ENCODE measurements at places on chromosomes 2 and 18.

GRCh38 chr18:22378672-22379282, 38.9 kb downstream of the CTAGE1 start:
- no peak for DNase-seq

DNA sequence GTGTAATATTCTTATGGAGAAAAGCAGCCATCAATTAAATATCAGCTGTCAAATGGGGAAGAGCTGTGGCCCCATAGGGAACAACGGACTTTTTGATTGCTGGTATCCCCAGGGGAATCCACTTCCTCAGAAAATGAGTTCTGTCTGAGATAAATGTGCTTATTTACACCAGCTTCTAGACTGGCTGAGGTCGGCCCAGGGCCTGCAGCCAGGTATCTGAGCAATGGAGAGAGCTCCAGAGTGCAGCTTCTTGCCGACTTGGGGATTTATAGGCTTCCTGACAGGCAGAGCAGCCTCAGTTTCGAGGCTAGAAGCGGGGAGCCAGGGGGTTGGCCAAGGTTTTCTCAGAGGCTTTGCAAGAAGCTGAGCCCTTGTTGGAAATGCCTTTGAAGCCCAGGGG, 67.2 kb downstream of the MCFD2 start:
- no peak for DNase-seq

GRCh38 chr2:58046335-58046584, 346 bp upstream of the VRK2 start:
- no peak for DNase-seq

- no peak for DNase-seq
Observed at GRCh38 chr2:173090973-173091660, 15.5 kb downstream of the MAP3K20 start.

- DNase-seq = no peak
Observed at GRCh38 chr2:24906466-24906865, 13.6 kb downstream of the ADCY3 start.

DNA sequence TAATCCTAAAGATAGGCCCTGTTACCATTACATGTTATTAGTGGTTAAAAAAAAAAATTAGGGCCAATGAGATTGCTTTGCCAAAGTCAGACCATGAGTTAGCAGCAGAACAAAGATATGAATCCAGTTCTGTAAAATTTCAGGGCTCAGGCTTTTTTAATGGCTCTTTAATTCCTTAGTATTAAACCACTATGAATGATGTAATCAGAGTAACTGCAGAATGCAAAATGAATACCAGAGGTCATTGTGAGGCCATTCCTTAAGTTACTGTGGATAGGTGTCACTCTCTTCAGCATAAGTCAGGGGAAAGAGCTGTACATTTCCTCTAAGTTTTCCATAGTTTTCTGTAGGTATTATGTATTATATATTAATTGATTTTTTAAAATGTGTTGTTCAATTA, 42.2 kb upstream of the TBR1 start:
- DNase-seq = no peak

- DNase-seq = no peak
Observed at GRCh38 chr18:12007063-12007462, 25.8 kb downstream of the IMPA2 start.

- DNase-seq = no peak
Observed at GRCh38 chr2:154850532-154850931, 152.0 kb downstream of the KCNJ3 start.

GRCh38 chr2:65918760-65919187, 486.4 kb upstream of the SPRED2 start:
- DNase-seq = no peak

GRCh38 chr2:195094330-195094729, 562.7 kb upstream of the SLC39A10 start:
- DNase-seq = no peak

DNA sequence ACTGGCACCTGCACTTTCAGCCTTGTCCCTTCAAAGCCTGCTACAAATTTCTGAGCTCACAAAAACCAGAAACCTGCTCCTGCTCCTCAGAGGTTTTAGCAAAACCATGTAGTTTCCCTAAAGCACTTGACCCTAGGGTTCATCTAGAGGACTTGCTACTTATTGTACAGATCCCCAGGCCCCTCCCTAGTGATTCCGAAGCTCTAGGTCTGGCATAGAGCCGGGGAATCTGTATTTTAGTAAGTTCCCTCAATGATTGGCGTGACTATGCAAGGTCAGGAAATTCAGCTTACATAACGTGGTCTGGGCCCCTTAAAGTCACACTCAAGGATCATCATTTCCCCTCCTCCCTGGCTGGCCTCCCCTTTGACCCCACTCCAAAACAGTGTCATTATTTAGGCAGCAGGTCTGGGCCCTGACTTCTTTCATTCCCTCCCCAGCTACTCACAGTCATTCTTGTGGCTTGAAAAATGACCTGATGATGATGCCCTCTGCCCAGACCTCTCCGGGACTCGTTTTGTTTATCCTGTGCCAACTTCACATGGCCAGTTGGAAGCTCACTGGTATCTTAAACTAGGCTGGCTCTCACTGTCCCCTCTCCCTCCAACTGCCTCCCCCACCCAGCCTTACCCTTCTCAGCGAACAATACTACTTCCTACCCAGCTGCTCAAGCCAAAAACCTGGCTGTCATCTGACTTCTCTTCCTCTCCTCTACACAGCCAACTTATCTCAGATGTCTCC, 36.0 kb downstream of the WDFY1 start:
- no peak for DNase-seq

DNA sequence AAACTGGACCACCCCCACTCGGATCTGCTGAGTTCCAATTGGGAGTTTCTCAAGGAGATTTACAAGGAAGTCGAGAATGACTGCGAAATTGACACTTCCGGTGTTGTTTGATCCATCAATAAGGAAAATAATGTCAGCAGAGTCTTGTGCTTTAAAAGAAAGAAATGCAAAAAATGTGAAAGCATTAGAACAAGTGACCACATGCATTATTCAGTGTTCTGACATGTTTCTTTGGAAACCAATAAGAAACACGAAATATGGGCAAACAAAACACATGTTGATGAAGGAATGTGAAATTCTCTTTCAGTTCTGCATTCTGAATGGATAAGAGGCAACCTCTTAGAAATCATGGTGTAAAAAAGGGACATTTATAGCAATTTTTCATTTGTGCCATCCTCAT, 25.9 kb downstream of the COL6A3 start:
- no peak for DNase-seq

DNA sequence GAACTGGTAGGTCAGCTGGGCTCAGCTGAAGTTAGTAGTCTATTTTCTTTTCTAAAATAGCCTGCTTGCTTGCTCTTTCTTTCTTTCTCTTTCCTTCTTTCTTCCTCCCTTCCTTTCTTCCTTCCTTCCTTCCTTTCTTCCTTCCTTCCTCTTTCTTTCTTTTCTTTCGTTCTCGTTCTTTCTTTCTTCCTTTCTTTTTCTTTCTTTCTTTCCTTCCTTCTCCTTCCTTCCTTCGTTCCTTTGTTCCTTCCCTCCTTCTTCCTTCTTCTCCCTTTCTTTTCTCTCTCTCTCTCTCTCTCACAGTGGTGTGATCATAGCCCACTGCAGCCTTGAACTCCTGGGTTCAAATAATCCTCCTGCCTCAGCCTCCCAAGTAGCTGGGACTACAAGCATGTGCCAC, 29.2 kb upstream of the KDM3A start:
- DNase-seq = no peak

- DNase-seq = no peak
Observed at GRCh38 chr18:10591896-10592295, 66.1 kb downstream of the NAPG start.

- DNase-seq = no peak
Observed at GRCh38 chr2:155599834-155600233, 732.7 kb downstream of the NR4A2 start.

- no peak for DNase-seq
Observed at GRCh38 chr2:105328281-105329196, 996 bp downstream of the TGFBRAP1 start.

DNA sequence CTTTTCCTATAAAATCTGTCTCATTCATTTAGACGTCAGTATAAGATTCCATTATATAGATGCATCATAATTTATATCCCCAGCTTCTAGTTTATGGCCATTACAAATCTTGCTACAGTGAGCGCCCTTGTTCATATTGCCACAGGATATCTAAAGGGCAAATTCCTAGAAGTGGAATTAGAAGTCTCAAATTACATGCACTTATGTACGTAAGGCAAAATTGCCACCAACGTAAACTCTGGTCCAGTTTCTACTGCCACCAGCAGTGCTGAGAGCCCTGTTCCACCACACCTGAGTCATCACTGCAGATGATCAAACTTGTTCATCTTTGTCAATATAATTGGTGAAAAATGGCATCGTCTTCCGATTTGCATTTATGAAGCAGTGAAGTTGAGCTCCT, 90.9 kb upstream of the ID2 start:
- no peak for DNase-seq

GRCh38 chr2:67055387-67056304, 341.5 kb upstream of the ETAA1 start:
- DNase-seq = no peak

DNA sequence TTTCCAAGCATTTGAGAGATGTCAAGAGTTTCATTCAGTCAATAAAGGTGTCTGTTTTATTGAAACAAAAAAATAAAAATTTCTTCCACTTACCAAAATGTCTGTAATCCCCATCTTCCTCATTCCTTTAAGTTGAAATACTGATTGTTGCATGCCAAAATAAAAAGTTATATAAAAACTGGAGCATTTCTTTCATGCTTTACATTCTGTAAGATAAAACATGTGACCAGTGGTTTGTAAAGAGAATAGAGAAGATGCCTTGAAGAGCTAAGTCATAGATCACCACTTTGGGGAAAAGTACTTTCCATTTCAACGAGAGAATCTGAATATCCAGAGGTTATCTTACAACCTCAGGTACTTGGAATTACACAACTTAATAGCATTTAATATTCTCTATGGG, 35.9 kb upstream of the MYO1B start:
- DNase-seq = peak; percentile 34

DNA sequence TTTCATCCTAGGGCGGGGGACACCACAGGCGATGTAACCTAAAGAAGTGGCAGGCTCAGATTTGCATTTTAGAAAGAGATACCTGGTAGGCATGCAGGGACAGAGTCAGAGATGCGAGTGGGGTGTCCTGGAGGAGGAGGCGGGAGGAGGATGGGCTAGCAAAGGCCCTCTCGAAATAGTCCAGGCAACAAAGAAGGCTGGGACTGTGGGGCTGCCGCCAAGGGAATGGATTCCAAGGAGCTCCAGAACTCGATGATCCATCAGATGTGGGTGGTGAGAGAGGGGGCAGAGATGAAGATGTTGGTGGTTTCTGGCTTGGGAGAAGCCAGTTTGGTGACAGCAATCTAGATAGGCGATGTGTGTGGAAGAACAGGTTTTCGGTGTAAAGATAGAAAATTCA, 12.5 kb upstream of the INPP5D start:
- DNase-seq = no peak

DNA sequence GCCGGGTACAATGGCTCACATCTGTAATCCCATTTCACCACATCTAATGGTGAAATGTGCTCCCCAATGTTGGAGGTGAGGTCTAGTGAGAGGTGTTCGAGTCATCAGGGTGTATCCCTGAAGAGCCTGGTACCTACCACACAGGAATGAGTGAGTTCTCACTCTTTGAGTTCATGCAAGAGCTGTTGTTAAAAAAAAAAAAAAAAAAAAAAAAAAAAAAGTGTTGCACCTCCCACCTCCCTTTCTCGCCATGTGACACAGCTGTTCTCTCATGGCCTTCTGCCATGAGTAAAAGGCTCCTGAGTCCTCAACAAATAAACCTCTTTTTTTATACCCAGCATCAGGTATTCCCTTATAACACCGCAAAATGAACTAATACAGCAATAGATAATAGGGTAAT, 106.3 kb downstream of the C2orf74 start:
- no peak for DNase-seq

DNA sequence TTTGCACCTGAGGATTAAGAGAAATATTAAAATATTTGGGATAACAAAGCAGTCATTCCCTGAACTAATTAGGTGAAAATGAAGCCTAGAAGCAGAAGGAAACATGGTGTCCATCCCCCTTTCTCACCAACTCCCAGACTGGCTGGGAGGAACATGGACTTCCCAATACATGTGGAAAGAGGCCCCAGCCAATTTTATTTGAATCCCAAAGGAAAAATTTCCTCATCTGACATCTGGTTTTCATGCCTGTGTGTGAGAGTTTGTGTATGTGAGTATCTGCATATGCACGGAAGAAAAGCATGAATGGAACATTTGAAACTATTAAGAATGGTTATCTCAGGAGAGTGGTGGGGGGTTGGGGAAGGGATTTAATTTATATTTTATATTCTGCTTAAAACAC, 84.3 kb downstream of the COPS8 start:
- DNase-seq = no peak

DNA sequence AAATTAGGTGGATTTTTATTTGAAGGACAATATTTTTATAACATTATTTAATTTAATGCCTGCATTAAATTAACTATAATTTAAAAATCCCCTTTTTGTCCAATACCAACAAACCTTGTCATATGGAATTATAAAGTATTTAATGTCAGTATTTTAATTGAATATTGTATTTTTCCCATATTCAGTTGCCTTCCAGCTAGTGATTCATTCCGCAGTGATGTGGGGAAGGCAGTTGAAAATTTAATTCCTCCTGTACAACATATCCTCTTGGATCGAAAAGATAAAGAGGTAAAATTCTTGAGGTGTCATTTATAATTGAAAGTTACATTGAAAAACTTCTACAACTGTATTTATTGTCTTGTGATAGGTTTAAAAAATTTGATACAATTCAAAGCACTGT, 40.4 kb downstream of the WDR7 start:
- DNase-seq = no peak

DNA sequence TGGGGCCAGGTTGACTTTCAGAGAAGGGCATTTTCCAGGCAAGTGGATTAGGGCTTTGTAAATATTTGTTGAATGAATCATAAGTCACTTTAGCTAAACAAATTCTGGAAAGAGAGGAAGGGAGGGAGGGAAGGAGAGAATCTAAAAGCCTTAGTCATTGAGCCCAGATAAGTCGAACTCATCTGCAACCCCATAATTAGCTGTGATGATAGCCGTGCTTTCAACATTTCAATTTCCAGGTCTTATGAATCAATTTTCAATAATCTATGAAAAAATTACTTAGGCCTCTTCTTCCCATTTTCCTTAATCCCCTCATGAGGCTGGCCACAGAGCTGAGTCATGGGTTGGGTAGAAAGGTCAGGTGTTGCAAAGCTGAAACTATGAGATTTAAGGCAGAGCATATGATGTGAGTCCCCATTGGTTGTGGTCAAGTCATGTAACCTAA, 111.9 kb upstream of the MAPRE2 start:
- DNase-seq = peak; percentile 20

DNA sequence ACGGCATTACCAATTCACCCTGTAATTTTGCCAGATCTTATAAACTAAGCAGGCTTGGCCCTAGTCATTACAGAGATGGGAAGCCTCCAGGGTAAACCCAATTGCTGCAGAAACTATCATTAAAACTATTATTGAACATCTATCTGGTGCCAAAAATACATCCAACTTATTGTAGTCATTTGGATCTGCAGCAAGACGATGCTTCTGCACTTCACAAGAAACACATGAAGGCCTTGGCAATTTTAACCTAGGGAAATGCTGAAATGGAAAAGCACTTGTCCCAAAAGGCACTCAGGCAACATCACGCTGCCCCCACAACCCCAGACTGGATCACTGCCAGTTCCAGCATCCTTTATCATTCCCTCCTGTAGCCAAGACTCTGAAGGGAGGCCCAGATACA, 85.3 kb upstream of the ACVR2A start:
- no peak for DNase-seq

All from amniotic stem cell (primary cell).